ENCODE measurements at places on chromosomes 7 and 10.

DNA sequence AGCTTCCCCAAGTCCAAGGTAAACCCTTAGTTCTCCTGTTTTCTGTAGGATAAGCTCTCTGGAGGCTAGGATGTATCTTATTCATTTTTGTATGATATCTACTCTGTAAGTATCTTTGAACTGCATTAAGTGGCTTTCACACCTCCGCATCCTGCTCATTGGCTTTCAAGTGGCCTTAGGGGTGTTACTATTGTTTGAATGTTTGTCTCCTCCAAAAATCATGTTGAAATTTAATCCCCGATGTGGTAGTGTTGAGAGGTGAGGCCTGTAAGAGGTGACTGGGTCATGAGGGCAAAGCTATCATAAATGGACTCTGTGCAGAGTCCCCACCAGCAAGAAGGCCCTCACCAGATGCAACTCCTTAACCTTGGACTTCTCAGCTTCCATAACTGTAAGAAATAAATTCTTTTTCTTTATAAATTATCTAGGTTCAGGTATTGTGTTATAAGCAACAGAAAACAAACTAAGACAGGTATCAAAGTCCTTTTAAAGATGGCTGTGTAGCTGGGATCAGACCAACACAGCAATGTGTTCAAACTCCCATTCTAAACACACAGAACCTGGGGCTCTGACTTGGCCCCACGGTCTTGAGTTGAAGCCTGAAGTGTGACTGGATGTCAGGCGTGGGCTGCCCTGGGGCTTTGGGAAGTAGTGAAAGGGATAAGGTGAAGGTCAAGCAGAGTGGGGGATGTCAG, 25.9 kb downstream of the TBXAS1 start:
- no peak for DNase-seq

DNA sequence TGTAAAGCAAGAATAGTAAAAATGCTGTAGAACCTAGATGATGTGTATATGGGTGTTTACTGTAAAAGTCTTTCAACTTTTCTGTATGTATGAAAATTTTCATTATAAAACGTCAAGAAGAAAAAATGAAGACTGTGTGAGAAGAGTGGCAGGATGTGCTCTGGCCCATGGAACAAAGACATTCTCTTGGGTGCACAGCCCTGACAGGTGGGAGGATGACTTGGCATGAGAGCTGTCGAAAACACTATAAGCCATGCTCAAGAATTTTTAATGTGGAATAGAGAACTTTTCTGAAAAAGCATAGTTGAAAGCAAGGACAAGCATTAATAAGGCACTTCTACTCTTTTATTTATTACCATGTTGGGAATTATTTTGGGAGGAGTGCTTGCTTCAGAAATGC, 184.1 kb upstream of the PRR15 start:
- no peak for DNase-seq

- peak; percentile 73 for DNase-seq
Measured at GRCh38 chr7:141231018-141231792, 157.3 kb downstream of the TMEM178B start.

DNA sequence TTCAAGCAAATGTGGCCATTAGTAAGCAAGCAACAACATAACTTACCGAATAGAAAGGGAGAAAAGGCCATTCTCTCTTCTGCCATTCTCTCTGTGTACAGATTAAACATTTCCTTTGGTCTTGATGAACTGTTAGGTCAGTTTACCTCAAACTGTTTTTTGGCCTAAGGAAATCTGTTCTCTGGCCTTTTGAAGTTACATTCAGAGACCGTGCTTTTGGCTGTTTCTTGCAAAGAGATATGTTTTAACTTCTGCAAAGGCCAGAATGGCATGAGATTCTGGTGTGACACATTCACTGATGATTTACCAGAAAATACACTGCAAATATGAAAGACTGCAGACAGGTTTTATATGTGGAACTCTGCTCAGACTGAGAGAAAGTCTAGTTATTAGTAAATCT, 22.2 kb downstream of the AHR start:
- no peak for DNase-seq

DNA sequence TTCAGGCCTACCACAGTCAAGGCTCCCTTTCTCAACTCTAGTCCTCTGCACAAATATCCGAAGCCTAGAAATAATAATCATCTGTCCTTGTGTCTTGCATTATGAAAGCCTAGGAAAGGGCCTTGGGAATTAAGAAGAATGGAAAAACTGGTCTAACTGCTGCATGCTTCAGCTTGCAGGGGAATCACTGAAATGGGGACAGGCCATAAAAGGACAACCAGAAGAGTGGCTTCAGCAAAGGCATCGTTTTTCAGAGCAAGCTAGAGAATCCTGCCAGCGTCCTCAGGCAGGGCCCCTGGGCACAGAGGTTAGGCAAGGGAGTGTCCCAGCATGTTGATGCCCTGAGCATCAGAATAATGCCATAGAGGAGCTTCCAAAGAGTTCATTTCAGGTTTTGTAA, 13.2 kb downstream of the ERVW-1 start:
- DNase-seq = no peak

Data from COR-L47 (cell line).